Tibial nerve (tissue), 4 donors: ENCODE measurements at places on chromosomes 6 and 20.
A peak's percentile ranks its signal among the peaks of the same experiment; 100 is the strongest.

GRCh38 chr6:18829272-18829870 lies 442.2 kb downstream of the RNF144B start:
- no peak overlapping the region for H3K27ac ChIP-seq
- no peak for DNase-seq
- no peaks in the 10 kb centered on the region for H3K27me3 ChIP-seq
- no peaks in the 10 kb centered on the region for H3K4me1 ChIP-seq
- H3K36me3 ChIP-seq = no peaks in the 10 kb centered on the region

- H3K36me3 ChIP-seq = no peaks in the 10 kb centered on the region
- no peaks in the 10 kb centered on the region for H3K27me3 ChIP-seq
- no peak for DNase-seq
- H3K27ac ChIP-seq = no peak overlapping the region
Measured at GRCh38 chr6:104527761-104528415, 331.8 kb downstream of the HACE1 start.

DNA sequence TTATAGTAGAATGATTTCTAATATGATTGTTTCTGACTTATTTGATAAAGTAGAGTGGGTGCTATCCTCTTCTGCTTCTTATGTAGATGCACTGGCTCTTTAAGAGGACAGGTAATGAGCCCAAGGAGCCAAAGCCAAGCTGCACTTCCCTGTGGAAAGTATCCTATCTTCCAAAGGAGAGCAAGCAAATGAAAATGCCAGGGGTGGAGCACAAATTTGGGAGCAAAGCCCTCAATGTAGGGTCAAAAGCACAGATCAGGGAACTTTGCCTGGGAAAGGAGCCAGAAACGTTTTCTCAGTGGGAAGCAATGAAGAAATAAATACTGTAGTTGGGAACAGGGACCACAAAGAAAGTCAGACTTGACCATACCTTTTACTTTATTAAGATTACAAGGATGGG lies 242.9 kb downstream of the SYNE1 start:
- H3K27ac ChIP-seq = no peak overlapping the region
- H3K4me1 ChIP-seq = no peaks in the 10 kb centered on the region
- no peaks in the 10 kb centered on the region for H3K27me3 ChIP-seq
- no peak for DNase-seq

GRCh38 chr6:109715616-109716015 lies 24.5 kb downstream of the FIG4 start:
- no peak overlapping the region for H3K4me3 ChIP-seq
- no peaks in the 10 kb centered on the region for H3K36me3 ChIP-seq
- no peak overlapping the region for H3K27ac ChIP-seq
- DNase-seq = no peak

DNA sequence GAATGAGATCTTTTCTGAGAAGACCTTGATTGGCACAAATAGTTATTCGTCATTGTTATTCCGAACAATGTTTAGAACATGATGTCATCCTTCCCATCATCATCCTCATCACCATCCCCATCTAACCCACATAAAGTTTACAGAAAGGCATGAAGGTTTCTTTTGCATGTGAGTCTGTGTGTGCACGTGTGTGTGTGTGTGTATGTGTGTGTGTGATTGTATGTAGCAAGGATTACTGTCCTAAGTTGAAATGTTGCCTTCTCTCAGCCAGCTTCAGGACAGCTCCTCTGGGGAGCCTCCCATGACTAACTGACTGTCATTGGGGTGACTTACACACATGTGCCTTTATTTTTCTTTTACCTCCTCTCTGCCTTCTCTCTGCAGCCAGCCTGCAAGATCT lies 113.5 kb downstream of the SLC22A3 start:
- no peak overlapping the region for H3K27ac ChIP-seq

DNA sequence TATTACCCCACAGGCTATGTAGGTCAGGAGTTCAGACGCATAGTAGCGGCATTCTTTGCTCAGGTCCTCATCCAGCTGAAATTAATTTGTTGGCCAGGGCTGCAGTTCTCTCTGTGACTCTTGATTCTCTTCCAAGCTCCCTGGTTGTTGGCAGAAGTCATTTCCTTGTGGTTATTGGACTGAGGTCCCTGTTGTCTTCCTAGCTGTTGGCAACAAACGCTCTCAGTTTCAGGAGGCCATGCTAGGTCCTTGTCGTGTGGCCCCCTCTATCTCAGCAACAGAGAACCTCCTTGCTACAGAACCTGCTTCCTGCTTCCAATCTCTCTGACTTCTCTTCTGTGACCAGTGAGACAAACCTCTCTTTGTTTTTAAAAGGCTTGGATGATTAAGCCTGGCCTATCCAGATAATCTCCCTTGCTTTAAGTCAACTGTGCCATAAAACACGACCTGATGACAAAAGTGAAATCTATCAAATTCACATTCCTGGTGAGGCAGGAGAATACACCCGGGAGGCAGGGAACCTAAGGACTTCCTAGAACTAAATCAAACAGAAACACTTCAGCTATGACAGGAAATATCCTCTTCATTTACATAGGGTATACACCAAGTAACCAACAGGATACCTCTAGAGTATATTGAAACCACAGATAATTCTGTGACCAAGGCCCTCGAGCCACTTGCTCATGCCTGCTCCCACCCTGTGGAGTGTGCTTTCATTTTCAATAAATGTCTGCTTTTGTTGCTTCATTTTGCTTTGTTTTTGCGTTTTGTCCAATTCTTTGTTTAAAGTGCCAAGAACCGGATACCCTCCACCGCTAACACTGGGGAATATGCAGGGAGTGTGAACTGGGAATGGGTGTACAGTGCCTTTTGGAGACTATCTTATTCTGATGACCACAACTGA lies 196.0 kb downstream of the BTBD3 start:
- no peaks in the 10 kb centered on the region for H3K27me3 ChIP-seq
- peaks cover 11% of the 10 kb centered on the region for H3K4me1 ChIP-seq
- H3K36me3 ChIP-seq = no peaks in the 10 kb centered on the region
- DNase-seq = peak; percentile 13

DNA sequence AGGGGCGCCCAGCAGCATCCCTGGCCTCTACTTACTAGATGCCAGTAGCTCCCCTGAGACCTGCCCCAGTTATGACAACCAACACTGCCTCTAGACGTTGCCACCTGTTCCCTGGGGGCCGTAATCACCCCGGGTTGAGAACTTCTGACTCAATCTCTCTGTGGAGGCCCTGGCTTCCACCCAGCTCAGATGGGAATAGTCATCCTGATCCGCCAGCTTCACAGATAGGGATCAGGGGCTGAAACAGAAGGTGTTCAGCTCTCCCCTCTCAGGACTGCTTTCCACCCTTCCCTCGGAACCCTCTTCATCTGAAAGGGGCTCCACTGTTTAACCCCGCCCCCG lies 3.3 kb downstream of the CAPN11 start:
- H3K4me1 ChIP-seq = no peaks in the 10 kb centered on the region
- no peaks in the 10 kb centered on the region for H3K36me3 ChIP-seq
- H3K27ac ChIP-seq = no peak overlapping the region
- peaks cover 4% of the 10 kb centered on the region for H3K27me3 ChIP-seq
- no peak for DNase-seq

- H3K27ac ChIP-seq = no peak overlapping the region
- H3K4me3 ChIP-seq = no peak overlapping the region
- no peaks in the 10 kb centered on the region for H3K27me3 ChIP-seq
- H3K4me1 ChIP-seq = no peaks in the 10 kb centered on the region
- no peak for DNase-seq
Measured at GRCh38 chr6:140623498-140623897, 1249.0 kb upstream of the CITED2 start.

GRCh38 chr20:21801193-21801592 lies 95.7 kb downstream of the PAX1 start:
- DNase-seq = no peak
- no peaks in the 10 kb centered on the region for H3K4me1 ChIP-seq
- no peaks in the 10 kb centered on the region for H3K36me3 ChIP-seq
- H3K27me3 ChIP-seq = no peaks in the 10 kb centered on the region
- no peak overlapping the region for H3K27ac ChIP-seq

DNA sequence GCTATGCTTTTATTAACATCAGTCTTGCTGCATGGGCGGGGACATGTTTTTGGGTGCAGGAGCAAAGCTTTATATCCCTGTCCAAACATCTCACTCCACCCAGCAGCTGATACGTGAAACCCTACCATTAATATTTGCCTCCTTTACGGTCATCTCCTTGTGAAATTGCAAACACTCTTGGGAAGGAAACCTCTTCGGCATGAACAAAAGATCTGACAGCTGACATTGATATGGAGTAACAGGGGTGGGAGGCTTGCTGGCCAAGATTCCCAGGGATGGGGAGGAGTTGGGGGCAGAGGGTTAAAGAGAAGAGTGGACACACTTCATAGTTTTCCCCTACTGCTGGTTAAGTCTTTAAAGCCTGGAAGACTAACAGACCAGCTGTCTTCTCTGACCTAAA lies 22.2 kb upstream of the VEGFA start:
- no peaks in the 10 kb centered on the region for H3K27me3 ChIP-seq
- H3K36me3 ChIP-seq = no peaks in the 10 kb centered on the region

DNA sequence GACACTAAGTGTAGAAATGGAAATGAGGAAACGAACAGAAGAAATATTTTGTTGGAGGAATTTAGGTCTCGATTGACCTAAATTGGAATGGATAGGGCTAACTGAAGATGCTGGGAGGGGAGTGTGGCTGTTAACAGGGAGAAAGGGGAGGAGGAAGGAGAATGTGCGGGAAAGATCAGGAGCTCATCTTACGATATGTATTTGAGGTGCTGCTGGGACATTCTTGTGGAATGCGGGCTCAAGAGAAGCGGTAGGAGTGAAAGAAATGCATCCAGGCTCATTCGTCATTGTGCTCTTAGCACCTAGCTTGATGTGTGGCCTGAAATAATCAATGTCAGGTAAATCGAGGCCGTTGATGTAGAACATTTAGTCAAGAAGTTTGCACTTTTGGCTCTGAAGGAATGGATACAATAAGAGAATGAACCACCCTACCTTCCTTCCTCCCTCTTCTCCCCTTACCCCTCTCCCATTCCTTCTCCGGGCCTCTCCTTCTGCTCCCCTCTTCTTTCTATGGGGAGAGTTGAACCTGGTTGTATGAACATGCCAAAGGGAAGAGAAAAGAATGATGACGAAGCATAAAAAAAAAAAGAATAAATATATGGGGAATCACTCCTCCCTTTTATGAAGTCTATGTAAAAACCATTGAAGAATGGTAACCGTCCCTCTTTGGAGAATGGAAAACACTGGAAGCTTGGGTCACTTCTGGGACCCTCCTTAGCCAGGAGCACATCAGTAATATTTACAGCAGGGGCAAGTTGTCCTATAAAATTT lies 70.9 kb downstream of the SASH1 start:
- no peaks in the 10 kb centered on the region for H3K27me3 ChIP-seq
- no peak for DNase-seq
- H3K36me3 ChIP-seq = no peaks in the 10 kb centered on the region
- peaks cover 5% of the 10 kb centered on the region for H3K4me1 ChIP-seq
- no peak overlapping the region for H3K4me3 ChIP-seq

GRCh38 chr20:6040958-6041807 lies 12.7 kb downstream of the LRRN4 start:
- no peak for DNase-seq
- no peaks in the 10 kb centered on the region for H3K27me3 ChIP-seq
- no peaks in the 10 kb centered on the region for H3K4me1 ChIP-seq

GRCh38 chr20:50360921-50361320 lies 149.3 kb upstream of the PTPN1 start:
- no peak for DNase-seq
- no peaks in the 10 kb centered on the region for H3K27me3 ChIP-seq
- H3K36me3 ChIP-seq = no peaks in the 10 kb centered on the region
- no peaks in the 10 kb centered on the region for H3K4me1 ChIP-seq
- H3K27ac ChIP-seq = no peak overlapping the region
- H3K4me3 ChIP-seq = no peak overlapping the region

DNA sequence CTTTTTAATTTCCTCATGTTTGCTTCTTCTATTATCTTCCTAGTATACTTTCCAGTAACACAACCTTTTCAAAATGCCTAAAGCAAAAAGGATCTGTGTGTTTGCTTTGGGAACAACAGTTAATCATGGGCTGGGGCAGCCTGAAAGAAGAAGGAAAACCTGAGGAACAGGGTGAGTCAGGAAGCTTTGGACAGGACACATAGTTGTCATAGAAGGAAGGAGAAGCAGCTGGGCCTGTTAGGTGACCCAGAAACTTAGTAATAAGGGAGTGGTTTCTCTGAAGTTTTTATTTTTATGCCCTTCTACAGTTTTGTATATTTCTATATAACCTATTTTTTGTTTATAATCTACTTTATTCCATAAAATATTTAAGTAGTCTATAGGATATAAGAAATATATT lies 61.4 kb downstream of the CD24 start:
- H3K27ac ChIP-seq = no peak overlapping the region

DNA sequence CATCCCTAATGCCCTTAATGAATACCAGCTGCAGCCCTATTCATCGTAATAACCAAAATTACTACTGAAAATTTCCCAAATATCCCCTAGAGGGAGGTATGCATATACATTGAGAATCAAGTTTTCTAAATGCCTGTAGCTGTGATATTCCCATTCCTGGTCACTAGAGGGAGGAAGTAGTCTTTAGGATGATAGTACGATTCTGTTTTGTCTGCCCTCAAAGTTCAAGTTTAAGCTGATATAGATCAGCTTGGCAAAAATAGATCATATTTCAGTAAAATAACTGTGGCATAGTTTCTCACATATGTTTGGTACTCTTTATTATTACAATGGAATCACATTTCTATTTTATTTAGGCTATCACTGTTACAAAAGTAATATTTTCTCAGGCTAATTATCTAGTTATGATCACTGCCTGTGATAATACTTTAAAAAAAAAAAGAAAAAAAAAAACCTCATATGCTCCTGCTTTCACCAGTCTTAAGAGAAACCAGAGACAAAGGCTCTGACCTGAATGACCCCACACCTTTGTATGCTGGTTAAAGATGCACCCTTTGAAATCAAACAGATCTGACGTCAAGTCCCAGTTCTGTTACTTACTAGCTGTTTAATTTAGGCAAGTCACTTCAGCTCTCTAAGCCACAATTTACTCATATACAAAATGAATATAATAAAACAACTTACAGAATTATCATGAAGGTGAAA lies 11.0 kb downstream of the TSPYL1 start:
- H3K36me3 ChIP-seq = no peaks in the 10 kb centered on the region
- H3K4me1 ChIP-seq = peaks cover 15% of the 10 kb centered on the region
- no peaks in the 10 kb centered on the region for H3K27me3 ChIP-seq
- H3K27ac ChIP-seq = no peak overlapping the region

DNA sequence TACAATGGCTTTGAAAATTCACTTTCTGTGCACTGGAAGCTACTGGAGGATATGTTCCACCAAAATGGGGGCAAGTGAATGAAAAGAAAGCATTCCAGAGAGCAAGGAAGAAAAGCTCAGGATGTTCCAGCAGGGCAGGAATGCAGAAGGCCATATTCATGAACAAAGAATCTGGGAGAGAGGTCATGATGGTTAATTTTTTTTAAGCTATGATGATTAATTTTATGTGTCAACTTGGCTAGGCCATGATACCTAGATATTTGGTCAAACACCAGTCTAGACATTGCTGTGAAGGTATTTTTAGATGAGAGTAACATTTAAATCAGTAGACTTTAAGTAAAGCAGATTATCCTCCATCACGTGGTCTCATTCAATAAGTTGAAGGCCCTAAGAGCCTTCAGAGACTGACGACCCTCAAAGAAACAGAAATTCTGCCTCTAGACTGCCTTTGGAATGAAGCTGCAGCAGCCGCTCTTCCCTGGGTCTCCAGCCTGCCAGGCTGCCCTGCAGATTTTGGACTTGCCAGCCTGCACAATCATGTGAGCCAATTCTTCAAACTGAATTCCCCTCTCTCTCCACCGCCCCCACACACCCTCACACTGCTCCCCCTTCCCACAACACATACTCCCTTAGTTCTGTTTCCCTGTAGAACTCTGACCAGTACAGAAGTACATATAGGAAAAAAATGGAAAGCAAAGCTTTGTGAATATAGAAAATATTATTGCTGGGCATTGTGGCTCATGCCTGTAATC lies 20.1 kb upstream of the GCM1 start:
- no peaks in the 10 kb centered on the region for H3K36me3 ChIP-seq
- no peak for DNase-seq
- no peak overlapping the region for H3K4me3 ChIP-seq
- no peak overlapping the region for H3K27ac ChIP-seq
- no peaks in the 10 kb centered on the region for H3K27me3 ChIP-seq
